ENCODE measurements at places on chromosomes 12 and 14.

DNA sequence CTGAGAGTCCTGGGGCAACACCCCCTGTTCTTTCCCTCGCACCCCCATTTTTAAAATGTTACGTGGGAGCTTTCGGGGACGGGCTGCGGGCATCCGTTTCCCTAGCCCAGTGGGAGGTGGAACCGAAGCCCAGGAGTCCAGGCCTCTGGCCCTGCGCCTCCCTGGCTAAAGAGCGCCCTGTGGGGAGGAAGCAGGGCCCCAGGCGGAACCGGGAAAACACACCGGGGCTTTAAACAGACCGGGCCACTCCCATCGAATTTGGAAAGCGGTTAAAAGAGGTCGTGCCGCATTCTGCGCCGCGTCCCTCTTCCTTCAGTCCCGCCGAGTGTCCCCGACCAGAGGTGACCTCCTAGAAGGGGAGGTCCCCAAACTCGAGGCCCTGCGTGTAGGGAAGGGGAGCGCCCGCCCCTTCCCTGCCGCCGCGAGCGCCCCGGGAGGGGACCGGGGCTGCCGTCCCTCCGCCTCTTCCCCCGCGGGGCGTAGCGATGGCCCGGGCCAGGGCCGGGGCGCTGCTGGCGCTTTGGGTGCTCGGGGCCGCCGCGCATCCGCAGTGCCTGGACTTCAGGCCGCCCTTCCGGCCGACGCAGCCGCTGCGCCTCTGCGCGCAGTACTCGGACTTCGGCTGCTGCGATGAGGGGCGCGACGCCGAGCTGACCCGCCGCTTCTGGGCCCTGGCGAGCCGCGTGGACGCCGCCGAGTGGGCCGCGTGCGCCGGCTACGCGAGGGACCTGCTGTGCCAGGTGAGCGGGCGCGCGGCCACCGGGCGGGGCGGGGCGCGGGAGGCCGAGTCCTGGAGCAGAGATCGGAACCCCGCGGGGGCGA is at the start of gene HHIPL1:
Gene HHIPL1, plus strand, starts transcription at position 407 of the 822 bp plus-strand sequence. Its CDS starts 79 bp downstream, at position 486.
- DNase-seq, result no peak

DNA sequence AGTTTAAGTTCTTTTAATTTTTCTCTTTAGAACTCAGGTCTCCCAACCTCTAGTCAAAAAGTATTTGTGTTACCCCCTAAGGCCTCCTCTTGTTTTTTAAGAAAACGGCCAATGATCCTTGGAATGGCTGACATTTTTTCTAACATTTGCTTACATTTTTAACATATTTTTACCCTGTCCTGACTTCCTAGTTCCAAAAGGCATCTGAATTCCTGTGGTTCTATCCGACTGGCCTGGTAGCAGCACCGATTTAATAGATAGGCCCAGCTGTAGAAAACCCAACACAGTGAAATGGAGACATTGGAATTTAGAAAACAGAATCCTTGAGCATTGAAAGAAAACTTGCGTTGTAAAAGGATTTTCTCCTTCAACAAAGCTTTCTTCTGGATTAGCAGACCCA is 134.7 kb upstream of the GSC start:
- DNase-seq, result no peak

DNA sequence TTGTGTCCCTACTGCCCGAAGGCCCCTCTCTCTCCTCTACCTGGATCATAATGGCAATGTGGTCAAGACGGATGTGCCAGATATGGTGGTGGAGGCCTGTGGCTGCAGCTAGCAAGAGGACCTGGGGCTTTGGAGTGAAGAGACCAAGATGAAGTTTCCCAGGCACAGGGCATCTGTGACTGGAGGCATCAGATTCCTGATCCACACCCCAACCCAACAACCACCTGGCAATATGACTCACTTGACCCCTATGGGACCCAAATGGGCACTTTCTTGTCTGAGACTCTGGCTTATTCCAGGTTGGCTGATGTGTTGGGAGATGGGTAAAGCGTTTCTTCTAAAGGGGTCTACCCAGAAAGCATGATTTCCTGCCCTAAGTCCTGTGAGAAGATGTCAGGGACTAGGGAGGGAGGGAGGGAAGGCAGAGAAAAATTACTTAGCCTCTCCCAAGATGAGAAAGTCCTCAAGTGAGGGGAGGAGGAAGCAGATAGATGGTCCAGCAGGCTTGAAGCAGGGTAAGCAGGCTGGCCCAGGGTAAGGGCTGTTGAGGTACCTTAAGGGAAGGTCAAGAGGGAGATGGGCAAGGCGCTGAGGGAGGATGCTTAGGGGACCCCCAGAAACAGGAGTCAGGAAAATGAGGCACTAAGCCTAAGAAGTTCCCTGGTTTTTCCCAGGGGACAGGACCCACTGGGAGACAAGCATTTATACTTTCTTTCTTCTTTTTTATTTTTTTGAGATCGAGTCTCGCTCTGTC is 1.8 kb downstream of the INHBE start:
- no peak for DNase-seq

DNA sequence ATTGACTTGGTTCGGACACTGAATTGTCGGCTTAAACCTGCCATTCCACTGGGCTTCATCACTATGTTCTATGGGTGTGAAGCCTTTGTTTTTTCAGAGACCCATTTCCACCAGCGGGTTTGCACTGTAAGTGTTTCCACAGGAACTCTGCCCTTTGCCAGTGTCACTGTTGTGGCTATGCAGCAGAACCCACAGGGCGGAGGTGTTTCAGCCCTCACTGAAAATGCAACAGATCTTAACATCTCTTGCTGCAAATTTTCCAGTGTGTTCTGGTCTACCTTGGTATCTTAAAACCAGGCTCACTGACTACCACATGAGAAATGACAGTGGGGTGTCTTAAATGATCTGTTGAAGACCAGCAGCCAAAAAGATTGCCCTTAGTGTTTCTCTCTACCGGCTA is 21.1 kb downstream of the PRKCH start:
- peak; percentile 93 for DNase-seq

DNA sequence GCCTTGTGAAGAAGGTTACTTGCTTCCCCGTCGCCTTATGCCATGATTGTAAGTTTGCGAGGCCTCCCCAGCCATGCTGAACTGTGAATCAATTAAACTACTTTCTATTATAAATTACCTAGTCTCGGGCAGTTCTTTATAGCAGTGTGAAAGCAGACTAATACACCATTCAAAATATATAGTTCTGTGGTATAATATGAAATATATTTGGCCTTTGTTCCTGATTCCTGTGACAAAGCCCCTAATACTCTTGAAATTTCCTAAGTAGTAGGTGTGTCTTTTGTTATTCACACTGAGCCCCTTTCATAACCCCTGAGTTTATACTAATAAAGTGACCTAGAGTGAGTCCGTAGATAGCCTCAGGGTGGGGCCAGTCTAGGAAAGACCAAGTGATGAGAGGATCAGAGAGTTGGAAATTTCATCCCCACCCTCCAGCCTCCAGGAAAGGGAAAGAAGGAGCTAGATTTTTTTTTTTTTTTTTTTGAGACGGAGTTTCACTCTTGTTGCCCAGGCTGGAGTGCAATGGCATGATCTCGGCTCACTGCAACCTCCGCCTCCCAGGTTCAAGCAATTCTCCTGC is 19.4 kb upstream of the STRN3 start:
- DNase-seq, result no peak

- no peak for DNase-seq
These were observed 37.1 kb upstream of the PELI2 start for GRCh38 chr14:56081139-56081538.

GRCh38 chr14:21694425-21694824 is 20.8 kb upstream of the OR4E1 start:
- no peak for DNase-seq

DNA sequence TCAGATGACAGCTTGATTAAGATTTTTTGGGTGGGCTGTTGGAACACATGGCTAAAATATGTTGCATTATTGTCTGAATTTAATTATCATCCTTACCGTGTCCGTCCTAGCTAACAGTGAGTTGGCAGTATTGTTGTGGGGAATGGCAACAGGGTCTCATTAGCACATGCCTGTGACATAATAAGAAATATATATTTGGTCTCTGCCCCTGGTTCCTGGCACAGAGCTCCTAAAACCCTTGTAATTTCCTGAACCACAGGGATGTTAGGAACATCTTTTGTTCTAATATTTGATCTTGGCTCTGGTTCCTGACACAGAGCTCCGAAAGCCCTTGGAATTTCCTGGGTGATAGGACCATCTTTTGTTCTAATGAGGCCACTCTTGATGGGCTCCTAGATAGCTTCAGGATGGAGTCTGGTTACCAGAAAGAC is 76.0 kb downstream of the SYNE2 start:
- no peak for DNase-seq

- DNase-seq, result peak; percentile 88
These were observed at the start of gene MAP1LC3B2 for GRCh38 chr12:116559162-116559935. MAP1LC3B2 (plus strand) TSS chr12:116559381; CDS start chr12:116575943, 16,562 bp downstream.

DNA sequence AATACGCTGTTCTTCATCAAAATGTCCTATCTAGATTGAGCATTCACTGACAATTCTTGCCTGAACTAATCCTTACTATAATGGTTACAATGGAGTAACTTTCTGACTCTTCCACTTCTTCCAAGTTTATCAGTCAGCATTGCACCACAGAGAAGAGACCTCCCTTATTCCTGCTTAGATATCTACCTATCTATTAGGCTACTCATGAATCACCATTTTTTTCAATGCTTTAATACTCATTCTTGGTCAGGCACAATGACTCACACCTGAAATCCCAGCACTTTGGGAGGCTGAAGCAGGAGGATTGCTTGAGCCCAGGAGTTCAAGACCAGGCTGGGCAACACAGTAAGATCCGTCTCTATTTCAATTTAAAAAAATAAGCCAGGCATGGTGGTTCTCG is 39.3 kb downstream of the RPS6KA5 start:
- DNase-seq, result no peak

- no peak for DNase-seq
These were observed 2.9 kb downstream of the SLC24A4 start for GRCh38 chr14:92325835-92326234.

GRCh38 chr14:21206753-21207684 is 51.2 kb upstream of the OR5AU1 start:
- no peak for DNase-seq

DNA sequence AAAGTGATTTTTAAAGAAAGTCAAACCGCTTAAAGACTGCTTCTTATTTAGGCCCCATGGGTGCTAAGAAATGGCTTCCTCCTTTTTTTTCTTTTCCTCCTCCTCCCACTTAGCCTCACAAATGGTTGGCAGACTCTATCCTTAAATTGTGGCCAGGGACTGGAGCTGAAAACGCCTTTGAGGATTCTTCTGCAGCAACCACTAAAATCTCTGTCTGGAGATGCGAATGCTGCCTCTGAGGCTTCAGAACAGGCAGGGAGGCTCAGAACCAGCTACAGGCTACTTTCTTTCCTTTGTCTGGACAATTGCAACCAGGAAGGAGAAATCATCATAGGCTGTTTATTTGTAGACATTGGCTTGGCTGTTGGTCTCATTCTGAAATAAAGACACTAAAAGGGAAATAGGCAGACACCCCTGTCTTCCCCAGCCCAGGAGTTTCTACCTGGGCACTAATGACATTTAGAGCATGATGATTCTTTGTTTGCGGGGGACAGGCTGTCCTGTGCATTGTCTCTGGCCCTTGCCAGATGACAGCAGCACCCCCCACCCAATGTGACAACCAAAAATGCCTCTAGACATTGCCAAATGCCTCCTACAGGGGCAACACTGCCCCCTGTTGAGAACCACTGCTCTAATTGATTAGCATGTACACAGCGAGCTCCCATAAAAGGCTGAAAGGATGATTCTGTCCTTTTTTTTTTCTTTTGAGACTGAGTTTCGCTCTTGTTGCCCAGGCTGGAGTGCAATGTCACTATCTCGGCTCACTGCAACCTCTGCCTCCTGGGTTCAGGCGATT is 50.3 kb downstream of the MAP1LC3B2 start:
- DNase-seq, result peak; percentile 64

DNA sequence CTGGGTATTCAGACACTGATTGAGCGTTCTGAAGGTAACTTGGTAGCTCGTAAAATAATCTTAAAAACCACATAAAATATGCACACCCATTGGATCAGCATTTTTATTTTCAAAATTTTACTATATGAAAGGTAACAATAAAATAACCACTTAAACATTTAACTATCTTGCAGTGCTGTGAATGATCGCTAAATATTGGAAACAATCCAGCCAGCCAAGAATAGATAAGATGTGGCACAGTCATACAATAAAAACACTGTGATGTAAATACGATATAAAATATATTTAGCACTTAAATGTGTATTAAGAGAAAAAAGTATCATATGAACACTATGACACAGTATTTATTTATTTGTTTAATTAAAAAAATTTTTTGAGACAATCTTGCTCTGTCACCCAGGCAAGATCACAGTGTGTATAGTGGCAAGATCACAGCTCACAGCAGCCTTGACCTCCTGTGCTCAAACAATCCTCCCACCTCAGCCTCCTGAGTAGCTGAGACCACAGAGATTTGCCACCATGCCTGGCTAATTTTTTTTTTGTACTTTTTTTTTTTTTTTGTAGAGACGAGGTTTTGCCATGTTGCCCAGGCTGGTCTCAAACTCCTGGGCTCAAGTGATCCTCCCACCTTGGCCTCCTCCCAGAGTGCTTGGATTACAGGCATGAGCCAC is 39.4 kb downstream of the SDR9C7 start:
- DNase-seq, result no peak

GRCh38 chr14:74610866-74611649 is 979 bp downstream of the LTBP2 start:
- no peak for DNase-seq

DNA sequence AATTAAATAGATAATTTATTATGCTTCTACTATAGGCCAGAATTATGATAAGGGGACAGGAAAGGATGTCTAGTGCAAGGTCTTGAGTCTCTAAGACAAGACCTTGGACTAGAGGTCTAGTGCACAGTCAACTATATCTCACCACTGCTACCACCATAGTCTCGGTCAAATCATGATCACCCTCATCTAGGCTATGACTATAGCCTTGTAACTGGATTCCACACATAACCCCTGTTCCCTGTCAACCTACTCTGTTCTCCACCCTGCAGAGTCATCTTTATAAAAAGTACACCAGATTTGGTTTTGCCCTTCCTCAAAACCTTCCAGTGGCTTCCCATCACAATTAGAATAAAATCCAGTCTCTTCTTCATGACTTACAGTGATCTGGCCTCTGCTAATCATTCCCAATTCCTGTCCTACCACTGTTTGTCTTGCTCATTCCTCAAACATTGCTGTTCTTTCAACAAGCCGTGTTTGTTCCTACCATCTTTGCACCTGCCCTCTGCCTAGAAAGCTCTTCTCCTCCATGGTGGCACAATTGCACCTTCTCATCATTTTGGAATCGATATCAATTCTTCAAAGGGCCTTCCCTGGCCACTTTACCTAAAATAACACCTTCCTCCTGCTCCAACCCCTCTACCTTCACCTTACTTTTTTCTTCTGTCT is 169.4 kb downstream of the FOXN3 start:
- no peak for DNase-seq
